ENCODE measurements at places on chromosomes 5 and 9. TPM values are rescaled to one million over a fixed set of nuclear protein-coding genes. Genes with fewer than 3 reads are reported as not detected.
A peak's percentile ranks its signal among the peaks of the same experiment; 100 is the strongest.

Gene GOLGA2
- total RNA-seq: 40.7 TPM

Gene FBN2
- total RNA-seq: 0.13 TPM

Gene FOXD4L4
- total RNA-seq: 0.13 TPM

GRCh38 chr5:57327561-57328367 is 153.9 kb downstream of the GPBP1 start:
- DNase-seq: peak; percentile 46

DNA sequence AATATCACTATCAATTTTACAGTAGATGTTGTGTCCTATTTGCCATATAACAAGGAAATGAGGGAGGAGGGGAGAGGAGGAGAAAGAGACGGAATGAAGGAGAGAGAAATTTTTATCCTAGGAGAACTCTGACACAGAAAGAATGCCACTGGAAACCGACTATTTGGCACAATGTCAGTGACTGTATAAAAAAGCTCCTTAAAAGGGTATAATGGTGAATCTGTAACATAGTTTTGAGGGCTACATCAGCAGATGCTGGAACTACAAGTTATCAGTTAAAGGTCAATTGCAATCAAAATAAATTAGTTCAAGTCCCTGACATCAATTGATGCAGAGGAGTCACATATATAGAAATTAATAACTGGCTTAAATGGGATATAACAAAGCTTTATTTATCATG is 5.7 kb downstream of the EDIL3 start:
- no peak for DNase-seq

- DNase-seq: no peak
Measured at GRCh38 chr9:98444601-98445000, 189.2 kb upstream of the TBC1D2 start.

GRCh38 chr5:100026606-100027005 is 508.6 kb upstream of the FAM174A start:
- no peak for DNase-seq

- no peak for DNase-seq
Measured at GRCh38 chr5:172669386-172670004, 28.4 kb downstream of the NEURL1B start.

GRCh38 chr9:14722391-14723035 is at the start of gene CER1:
CER1 (minus strand) TSS chr9:14722733; CDS start chr9:14722672, 61 bp downstream.
- no peak for DNase-seq

- no peak for DNase-seq
Measured at GRCh38 chr9:2127486-2127885, 112.3 kb downstream of the SMARCA2 start.

DNA sequence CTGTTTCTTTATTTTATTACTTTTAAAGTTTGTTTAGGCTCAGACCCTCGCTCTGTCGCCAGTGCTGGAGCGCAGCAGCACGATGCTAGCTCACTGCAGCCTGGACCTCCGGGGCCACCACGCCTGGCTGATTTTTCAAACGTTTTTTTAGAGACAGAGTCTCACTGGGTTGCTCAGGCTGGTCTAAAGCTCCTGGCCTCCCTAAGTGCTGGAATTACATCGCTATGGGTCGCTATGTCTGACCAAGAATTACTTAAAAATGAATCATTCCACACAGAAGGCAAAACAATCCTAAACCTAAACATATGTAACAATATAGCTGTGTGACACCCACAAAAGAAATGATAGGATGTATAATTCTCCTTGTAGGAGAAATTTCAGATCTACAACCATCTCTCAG is 86.9 kb upstream of the SIMC1 start:
- DNase-seq: no peak
